Right ventricle myocardium inferior (tissue), 1 donor: ENCODE measurements at places on chromosomes 6 and 20.

GRCh38 chr20:52747845-52748284 lies 224.3 kb upstream of the TSHZ2 start:
- DNase-seq, result peak; percentile 28

- DNase-seq, result no peak
Measured at GRCh38 chr20:37627060-37627766, 66.6 kb upstream of the CTNNBL1 start.

DNA sequence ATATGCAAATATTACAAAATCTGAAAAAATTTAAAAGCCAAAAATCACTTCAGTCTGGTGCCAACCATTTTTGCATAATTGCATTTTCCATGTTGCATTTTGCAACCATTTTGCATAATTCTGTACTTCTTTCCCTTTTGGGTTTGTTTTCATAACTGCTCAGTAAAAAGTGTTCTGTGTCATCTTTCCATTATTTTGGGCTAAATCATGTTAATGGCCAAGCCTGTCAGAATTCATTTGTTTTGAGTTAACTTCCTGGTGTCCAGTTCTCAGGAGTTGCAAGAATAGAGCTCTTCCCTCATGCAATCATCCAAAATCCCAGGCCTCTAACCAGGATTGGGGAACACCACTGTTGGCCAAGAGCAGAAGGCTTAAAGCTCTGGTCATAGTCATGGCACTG lies 133.6 kb downstream of the MTHFD1L start:
- no peak for DNase-seq

GRCh38 chr6:31621991-31622390 lies 1.5 kb downstream of the PRRC2A start:
- no peak for DNase-seq

- no peak for DNase-seq
Measured at GRCh38 chr6:25833136-25833535, 1.3 kb upstream of the SLC17A1 start.

DNA sequence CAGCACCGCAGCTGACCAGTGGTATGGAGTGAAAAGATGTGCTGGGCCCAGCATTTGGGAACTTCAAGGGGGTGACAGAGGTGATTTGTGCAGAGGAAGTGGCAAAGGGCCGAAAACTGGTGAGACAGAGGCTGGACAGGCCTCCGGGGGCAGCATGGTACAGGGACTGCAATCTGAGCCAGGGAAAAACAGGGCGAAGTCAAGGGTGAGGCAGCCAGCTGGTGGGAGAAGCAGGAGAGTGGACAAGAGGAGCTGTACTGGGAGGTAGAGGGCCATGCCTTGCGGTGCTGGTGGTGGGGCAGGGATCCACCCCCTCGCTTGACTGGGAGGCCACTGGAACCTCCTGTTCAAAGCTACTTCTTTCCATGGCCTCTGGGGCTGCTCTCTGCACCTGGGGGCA lies 7.3 kb upstream of the GFRA4 start:
- peak; percentile 53 for DNase-seq

GRCh38 chr20:24045621-24046318 lies 57.2 kb upstream of the GGTLC1 start:
- DNase-seq, result no peak

GRCh38 chr6:23870496-23870895 lies 255.5 kb upstream of the NRSN1 start:
- DNase-seq, result no peak

DNA sequence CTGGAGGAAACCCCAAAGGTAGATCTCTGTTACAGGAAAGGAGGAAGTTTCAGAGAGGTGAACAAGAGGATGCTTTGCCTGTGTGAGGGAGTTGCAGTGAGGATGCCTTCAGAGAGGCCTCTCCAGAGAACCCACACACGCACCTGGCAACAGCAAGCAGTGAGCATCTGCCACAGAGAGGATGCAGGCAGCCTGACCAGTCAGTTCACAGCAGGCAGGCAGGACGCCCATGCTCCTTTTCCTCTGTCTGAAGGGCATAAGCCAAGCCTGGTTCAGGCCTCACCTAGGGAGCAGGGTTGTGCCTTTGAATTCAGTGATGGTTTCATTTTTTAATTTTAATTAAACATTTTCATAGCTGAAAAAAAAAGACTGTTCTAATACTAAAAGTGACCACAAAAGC lies 346.0 kb upstream of the MARCKS start:
- no peak for DNase-seq

DNA sequence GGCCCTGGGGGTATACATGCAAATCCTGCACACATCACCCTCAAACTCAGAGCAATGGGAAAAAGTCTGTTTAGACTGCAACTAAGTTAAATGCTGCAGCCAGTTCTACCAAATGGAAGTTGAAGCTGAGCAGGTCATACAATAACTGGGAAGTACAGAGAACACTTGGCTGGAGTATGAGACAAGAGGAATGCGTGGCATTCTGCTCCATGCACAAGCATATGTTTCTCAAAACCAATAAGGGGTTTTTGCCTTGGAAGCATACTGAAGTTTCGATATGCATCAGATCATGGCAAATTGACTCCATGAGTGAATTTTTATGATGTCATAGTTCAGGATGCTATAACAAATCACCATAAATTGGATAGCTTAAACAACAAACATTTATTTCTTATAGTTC lies 193.8 kb downstream of the COL12A1 start:
- no peak for DNase-seq

DNA sequence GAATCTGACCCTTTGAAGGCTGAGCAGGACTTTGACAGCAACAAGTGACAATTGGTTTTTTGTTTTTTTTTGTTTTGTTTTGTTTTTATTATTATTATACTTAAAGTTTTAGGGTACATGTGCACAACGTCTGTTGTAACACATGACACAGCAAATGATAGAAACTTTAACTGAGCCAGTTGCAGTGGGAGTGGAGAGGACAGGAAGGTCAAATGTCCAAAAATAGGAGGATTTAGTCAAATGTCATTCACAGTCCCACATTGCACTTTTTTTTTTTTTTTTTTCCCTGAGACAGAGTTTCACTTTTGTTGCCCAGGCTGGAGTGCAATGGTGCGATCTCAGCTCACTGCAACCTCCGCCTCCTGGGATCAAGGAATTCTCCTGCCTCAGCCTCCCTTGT lies 223.0 kb downstream of the HIVEP2 start:
- no peak for DNase-seq

DNA sequence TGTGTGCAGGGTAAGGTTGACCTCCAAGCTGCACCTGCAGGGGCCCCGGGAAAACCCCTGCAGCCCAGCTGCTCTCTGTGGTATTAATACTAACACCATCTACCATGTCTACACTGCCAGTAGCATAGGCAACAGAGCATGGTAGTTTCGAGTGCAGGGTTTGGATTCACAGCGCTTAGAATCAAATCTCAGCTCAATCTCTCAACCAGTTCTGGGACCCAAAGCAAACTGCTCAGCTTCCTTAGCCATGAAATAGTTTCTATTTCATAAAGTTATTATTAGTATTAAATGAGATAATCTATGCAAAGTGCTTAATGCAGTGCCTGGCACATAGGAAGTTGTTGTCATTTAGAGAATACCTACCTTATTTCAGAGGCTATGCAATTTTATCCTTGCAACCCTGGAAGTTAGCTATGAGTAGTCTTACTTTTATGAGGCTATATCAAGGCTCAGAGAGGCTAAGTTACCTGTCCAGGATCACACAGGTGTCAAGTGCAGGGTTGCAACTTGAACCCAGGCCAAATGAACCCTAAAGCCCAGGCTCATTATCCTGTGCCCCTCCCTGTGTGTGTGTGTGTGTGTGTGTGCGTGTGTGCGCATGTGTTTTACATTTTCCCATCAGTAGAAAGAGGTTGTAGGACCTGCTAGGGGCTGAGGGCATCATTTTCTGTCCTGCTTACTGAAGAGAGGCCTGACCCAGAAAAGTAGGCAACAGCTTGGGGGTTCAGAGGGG lies 27.6 kb upstream of the MRPS18A start:
- DNase-seq, result no peak

DNA sequence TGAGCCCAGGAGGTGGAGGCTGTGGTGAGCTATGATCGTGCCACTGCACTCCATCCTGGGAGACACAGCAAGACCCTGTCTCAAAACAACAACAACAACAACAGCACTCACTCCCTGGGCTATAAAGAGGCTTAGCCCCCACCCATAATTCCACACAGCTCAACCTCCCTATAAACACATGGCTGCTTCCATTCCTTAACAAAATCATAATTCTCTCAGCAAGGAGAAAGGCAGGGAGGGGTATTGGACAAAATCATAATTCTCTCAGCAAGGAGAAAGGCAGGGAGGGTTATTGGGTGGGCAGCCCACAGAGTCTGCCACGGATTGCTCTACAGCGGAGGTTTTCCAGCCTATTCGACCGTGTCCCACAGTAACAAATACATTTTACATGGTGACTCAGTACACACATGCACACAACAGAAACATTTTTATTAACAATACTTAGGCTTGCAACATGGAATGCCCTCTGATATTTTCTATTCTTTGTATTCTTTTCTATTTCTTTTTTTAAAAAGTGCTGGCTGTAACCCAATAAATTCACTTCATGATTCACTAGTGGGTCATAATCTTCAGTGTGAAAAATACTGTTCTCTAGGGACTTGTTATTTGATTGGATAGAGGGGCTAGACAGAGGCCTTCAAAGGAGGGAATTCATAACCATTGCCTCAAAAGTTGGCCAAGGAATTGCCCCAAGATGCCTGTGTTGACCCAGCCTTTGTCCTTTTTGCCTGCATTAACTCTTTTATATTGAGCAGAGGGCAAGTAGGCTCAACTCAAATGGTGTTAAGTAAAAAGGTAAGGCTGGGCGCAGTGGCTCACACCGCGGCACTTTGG lies 50.6 kb upstream of the ZMYND8 start:
- no peak for DNase-seq
